Colonic mucosa (tissue), 4 donors: ENCODE measurements at places on chromosomes 16 and 17.
A peak's percentile ranks its signal among the peaks of the same experiment; 100 is the strongest.

GRCh38 chr16:75143941-75144340 lies 4.4 kb upstream of the ZFP1 start:
- DNase-seq: no peak

DNA sequence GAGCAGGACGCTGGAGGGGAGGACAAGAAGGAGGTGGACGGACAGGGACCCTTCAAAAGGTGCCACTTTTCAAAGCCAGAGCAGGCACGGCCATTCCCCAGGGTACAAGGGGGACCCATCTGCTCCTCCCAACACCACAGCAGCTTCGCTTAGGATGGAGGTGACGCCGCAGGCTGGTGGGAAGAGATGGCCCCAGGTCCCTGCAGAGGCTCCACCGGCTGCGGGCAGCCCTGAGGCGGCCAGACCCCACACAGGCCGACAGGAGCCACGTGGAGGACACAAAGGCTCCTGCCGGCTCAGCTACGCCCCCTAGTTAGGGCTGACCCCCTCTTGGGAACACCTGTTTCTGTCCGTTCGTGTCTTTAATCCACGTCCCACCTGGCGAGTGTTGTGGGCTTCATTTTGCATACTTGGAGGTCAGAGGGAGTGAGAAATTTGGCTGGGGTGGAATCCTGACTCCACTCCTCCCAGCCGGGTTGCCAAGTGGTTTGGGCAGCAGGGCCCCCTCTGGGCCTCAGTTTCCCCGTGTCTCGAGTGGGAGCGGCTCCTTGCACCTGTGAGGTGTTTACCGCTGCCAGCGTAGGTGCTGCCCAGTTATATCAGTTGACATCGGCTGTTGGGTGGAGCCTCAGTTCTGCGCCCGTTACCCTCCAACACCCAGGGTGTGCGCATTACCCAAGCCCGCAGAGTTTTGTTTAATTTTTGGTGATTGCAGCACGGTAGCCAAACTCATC lies 5.8 kb upstream of the FN3KRP start:
- no peak for DNase-seq

DNA sequence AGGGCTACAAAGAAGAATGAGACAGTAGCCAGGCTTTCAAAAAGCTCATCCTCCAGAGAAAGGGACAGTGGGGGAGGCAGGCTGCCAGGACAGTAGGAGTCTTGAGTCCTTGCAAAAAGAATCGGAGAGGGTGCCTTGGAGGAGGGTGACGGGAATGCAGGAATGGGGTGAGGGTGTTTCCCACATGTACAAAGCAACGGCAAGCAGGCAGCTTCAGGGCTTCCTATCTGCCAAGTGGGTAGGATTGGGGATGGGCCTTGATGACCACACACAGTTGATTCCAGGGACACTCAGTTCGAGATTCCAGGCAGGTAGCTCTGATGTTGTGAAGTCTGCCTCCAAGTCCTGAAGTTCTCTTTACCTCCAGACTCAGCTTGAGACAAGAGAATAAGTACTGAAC lies 54.4 kb downstream of the C17orf67 start:
- DNase-seq: no peak

DNA sequence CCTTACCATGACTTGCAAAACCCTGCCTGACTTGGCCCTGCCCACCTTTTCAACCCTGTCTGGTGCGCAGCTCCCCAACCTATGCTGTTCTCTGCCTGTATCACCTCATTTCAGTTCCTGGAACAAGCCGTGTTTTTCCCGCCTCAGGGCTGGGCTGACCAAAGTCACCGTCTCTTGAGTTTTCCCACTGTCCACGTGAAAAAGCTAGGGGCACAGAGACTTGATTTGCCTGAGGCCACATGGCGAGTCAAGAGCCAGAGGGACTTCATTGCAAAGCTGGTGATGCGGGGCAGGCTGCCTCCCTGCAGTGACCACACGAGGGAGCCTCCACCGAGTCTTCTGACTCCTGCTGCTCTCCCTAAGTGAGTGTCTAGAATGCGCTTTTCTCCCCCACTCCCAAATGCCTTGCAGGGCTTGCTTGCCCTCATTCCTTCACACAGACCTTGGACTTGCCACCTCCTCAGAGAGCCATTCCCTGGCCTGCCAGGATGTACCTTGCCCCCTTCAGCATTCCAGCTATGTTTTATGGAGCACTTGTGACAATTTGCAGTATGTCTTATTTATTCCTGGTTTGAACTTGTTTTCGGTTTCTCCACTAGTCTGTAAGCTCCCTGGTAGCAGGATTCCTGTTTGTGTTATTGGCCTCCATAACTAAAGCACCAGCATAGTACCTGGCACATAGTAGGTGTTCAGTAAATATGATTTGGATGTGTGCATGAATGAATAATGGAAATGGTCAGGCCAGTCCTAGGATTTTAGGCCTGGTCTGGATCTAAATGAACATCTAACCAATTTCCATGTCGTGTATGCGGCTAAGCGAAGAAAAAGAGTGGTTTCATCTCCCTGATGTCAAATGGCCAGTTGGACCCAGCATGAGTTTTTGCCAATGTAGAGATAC lies 252.3 kb downstream of the SNX29 start:
- peak; percentile 78 for DNase-seq

- DNase-seq: peak; percentile 45
Measured at GRCh38 chr16:1825864-1826690, 548 bp downstream of the HAGH start.

DNA sequence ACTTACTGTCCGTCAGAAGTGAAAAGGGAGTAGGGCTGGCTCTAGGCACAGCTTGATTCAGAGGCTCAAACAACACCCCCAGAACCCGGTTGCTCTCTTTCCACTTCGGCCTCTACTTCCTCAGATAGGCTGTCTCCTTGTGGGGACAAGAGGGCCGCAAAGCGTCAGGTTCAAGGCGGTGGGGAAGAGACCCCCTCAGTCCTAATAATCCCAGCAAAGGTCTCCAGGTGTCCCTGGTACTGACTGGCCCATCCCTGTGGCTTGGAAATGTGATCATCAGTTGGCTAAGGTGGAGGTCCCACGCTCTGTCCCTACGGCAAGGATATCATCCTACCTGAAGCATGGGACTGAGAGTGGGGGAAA lies 26.0 kb downstream of the NGFR start:
- DNase-seq: no peak

DNA sequence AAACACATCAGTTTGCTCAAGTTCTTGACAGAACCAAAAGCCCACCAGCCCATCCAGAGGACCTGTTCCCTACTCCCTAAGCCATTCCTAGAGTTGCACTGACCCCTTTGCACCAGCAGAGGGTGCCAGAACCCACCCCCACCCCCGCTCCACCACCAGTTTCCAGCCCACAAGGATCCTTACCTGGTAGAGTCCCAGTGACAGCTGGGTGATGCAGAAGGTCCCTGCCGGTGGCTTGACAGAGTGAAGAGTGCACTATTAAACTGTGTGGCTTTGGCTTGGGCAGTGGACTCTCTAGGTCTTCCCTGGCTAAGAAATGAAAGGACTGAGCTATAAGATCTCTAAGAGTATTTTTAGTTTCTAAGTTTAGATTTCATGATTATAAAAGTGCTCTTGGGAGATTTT lies 73.3 kb upstream of the MTMR4 start:
- DNase-seq: peak; percentile 40

DNA sequence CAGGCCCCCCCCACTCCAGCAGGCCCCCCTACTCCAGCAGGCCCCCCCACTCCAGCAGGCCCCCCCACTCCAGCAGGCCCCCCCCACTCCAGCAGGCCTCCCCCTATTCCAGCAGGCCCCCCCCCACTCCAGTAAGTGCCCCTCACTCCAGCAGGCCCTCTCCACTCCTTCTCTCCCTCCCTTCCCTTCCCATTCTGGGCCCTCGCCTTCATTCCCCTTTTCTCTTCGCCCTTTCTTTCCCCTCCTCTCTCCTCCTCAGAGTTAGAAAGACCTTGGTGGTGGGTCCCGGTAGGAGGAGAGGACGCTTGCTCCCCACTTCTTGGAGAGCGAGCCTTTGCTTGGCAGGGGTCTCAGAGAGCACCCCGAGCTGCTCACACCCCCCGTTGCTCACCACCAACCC lies 177.0 kb upstream of the TNRC6C start:
- DNase-seq: no peak

GRCh38 chr17:74767111-74767516 lies 9.0 kb downstream of the NAT9 start:
- DNase-seq: no peak

DNA sequence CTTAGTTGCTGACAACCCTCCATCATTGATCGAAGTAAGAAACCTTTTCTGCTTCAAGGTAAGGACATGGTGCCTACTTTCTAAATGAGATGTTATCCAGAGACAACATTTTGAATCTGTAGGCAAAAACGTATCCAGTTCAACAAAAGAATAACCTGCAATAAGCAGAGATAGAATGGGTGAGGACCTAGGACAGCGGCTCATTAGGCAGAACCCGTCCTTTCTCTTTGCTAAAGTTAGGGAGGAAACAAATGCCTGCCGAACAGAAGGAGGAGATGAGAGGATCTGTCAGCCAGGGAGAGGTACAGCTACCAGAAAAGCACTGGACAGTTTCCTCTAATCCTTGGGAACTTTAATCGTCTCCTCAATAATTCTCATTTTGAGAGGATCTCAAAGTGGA lies 183.3 kb downstream of the CDH13 start:
- no peak for DNase-seq

- no peak for DNase-seq
Measured at GRCh38 chr16:76222853-76223252, 54.3 kb upstream of the CNTNAP4 start.

DNA sequence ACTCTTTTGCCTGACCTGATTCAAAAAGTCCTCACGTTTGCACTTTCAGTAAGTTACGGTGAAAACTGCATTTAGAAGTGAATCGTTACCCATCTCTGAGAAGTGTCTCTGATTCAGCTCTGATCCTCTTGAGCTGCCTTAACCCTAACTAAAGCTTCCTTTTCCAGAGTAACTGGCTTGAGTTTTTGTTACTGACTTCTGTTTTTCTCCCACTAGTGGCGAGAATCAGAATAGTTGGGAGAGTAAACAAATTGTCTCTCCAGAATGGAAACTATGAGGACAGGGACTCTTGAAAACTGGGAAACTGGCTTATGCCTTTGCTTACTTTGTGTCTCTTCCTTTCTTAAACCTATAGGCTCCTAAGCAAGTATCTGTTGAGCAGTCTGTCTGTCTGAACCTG lies 31.3 kb upstream of the KPNB1 start:
- no peak for DNase-seq

GRCh38 chr16:86554599-86554916 lies 477 bp downstream of the MTHFSD start:
- no peak for DNase-seq

- peak; percentile 63 for DNase-seq
Measured at GRCh38 chr16:610513-611381, 20.0 kb upstream of the WFIKKN1 start.

DNA sequence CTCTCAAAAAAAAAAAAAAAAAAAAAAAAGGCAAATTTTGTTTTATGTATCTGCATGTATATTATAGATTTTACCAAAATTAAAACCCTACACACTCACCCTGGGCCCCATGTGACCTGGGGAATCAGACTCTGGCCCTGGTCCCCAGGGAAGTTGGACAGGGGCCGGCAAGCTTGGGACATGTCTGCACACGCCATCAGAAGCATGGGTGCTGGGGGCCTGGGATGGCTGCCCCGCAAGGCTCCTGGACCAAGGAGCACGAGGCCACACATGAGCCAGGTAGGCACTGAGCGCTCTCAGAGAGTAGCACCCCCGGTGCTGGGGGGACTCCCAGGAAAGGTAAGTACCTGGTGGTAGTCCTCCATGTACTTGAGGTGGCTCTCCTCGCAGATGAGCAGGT lies 39.6 kb downstream of the PPL start:
- DNase-seq: no peak

DNA sequence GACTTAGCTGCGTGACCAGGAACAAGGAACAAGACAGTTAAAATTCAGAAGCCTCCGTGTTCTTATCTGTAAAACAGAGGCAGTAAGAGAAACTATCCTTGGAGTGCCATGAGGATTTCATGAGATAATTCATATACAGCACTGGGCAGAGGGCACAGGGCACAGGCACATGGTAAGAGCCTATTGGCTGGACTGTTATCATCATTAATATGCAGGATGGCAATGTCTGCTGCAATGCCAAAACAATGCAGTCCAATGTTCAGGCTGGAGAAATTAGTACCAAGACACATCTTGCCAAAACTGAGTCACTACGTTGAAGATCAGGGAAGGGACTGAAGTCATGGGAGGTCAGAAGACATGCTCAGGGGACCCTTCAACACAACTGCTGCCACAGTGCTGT lies 13.6 kb downstream of the CDRT4 start:
- DNase-seq: no peak

DNA sequence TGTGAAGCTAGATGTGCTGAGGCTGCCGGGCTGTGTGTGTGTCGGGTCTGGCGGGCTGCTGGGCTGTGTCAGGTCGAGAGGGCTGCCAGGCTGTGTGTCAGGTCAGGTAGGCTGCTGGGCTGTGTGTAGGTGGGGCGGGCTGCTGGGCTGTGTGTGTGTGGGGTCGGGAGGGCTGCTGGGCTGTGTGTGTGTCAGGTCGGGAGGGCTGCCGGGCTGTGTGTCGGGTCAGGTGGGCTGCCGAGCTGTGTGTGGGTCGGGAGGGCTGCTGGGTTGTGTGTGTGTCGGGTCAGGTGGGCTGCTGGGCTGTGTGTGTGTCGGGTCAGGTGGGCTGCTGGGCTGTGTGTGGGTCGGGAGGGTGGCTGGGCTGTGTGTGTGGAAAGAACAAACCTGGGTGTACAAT lies 8.6 kb downstream of the WDR45B start:
- no peak for DNase-seq

GRCh38 chr16:80733407-80733806 lies 71.0 kb downstream of the CDYL2 start:
- no peak for DNase-seq

DNA sequence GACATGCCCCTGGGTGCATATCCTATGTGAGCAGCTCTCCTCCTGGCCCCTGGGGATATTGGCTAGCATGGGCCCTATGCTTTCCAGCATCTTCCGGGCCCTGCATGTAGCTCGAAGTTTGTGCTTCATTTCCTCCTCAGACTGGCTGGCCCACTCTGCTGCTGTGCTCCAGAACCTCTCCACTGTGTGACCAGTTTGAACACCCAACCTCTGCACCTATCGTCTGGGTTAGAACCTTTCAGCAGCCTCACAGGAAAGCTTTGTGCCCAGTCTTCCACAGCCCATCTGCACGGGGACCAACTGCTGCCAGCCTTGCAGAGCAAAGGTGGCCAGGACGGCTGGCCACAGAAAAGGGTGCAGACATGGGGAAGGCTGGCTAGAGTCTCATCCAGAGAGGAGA lies 10.2 kb upstream of the CLEC18B start:
- no peak for DNase-seq

GRCh38 chr16:48535831-48536613 lies 74.0 kb downstream of the N4BP1 start:
- DNase-seq: peak; percentile 53

DNA sequence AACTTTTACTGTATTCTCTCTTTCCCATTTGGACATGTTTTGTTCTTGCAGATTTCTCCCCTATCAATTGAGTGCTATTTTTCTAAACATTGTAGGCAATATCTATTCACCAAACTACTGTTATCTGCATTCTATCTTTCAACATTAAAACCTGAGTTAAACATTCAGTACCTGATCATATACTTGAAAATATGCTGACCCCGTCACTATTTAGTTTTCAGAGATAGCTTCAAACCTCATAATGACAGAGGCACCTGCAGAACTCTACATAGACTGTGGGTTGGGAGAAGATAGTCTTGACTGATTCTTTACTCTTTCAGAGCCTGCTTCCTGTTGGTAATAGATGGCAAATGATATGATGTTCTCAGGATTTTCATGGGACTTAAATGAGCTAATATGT lies 965.7 kb upstream of the GOT2 start:
- no peak for DNase-seq
